ENCODE measurements at places on chromosomes 6 and 20.

- peak; percentile 37 for DNase-seq
These were observed 159.0 kb downstream of the ZNF217 start for GRCh38 chr20:53434662-53435061.

DNA sequence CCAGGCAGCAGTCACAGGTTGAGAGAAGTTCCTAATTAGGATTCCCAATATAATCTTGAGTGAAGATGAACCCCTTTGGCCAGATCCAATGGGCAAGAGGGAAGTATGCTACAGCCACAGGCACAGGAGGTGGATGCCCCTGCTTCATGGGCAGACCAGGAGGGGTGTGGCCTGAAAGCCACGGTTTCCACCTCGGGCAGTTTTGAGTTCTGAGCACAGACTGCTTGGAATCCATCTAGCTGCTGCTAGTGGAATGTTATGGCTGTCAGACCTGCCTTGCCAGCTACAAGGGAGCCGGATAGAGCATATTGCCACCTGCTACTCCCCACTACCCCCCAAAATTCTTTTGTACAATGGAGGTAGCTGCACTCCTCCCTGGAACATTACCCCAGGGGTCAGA lies 672.9 kb downstream of the HACE1 start:
- no peak for DNase-seq

- DNase-seq = no peak
These were observed 172.4 kb upstream of the PDE10A start for GRCh38 chr6:165835410-165835851.

DNA sequence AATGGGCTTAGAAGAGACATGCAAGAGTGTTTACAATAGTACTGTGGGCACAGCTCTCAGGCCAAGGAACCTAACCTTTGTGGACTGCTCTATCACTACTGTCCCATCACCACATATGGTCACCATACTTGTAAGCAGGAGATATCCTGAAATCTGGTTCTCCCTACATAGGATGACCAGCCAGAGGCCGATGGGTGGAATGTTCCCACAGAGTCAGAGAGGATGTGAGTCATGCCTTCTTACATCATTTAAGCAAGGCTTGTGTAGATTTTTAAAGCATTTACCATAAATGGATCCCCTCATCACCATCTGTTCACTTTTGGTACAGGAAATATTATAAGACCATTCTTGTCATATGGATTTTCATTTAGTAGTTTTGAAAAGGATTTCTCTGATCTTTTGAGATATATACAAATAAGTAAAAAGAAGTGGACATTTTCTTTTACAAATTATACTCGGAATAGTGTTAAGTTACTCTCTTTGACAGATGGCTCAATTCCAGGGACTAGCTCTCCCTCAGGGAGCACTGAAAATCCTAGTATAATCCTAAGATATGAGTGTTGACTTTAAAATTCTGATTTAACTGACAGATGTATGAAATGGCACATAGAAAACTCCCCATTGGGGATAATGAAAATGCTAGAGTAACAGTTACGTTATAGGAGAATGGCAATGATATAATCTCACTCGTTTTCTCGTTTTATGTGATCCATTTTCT lies 6.6 kb downstream of the HTR1B start:
- no peak for DNase-seq

GRCh38 chr20:50427719-50428083 lies 82.5 kb upstream of the PTPN1 start:
- peak; percentile 50 for DNase-seq

Measured in mucosa of gallbladder (tissue), 1 donor.